GM23248 (cell line): ENCODE measurements at places on chromosomes 5 and 9.

DNA sequence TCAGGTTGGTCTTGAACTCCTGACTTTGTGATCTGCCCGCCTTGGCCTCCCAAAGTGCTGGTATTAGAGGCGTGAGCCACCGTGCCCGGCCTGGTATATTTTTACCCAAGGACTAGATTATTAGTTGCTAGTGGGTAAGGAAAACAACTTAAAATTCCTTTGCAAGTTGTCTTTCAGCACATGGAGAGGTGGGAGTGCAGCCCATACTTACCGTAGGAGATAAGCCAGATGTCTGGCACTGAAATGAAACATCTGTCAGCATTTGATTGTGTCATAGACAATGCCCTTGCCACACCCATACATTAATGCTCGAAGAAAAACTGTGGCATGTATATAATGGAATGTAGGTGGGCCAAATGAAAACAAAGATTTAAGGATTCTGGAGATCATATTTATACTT, 36.6 kb upstream of the ANKH start:
- peak; percentile 24 for DNase-seq

DNA sequence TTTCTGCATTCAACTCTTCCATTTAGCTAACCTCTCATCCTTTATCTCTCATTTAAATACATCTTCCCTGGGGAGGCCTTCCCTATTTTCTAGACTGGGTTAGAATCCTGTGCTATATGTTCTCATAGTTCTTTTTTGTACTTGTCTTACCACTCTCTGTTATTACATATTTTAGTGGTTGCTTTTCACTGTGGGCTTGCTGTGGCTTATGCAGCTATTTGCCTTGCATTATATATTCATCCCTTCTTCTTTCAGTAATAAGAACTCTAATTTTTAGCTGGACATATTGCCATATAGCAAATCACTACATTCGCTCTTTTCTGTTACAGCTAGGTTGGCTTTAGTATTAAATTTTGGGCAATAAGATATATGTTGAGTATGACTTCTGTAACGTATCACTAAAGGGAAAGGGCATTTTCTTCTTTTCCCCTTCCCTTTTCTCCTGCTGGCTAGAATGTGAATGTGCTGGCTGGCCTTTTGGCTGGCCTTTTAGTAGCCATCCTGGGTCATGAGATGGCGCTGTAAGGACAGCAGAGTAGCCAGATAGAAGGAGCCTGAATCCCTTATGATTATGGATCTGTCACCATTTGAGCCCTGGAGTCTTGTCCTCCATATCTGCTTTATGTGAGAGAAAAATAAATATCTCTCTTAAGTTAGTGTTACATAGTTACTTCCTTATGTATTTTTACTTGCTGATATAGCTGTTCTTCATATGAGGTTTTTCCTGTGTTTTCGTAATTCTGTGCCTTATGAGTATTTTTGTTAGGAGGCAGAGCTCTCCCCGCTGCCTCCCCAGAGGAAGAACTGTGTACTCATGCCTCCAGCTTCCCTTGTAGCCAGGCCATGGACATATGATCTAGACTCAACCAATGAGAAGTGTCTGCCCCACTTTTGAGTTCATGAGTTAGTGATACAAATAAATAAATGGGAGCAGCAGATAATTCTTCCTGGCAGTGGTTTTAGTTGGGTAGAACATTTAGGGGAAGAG, 65.8 kb downstream of the NDUFAF2 start:
- DNase-seq: peak; percentile 28

- no peak for DNase-seq
These were observed 14.4 kb upstream of the S1PR3 start for GRCh38 chr9:88976890-88977257.

DNA sequence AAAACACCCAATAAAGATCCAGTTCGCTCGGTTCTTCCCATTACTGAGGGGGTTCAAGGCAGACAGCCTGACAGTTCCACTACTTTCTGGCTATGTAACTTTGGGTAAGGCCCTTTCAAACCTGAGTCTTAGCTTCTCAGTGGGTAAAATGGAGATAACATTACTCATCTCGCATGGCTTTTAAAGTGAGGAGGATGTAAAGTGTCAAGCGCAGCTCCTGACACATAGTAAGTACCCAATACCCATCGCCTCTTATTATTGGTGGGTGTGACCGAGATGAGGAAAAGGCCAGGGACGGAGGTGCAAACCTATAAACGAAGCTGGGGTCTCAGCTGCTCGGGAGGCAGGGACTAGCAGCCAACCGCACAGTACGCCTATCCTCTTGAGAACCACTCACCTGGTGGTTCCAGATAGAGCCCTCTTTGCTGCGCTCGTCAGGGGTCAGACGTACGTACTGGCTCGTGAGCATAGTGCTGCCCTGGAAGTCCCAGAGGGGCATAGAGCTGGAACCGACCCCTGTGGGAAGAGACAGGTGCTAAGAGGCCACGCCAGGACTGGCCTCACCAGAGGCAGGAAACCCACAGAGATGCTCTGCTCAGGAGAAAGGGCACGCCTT, 584 bp downstream of the LMAN2 start:
- DNase-seq: peak; percentile 35

DNA sequence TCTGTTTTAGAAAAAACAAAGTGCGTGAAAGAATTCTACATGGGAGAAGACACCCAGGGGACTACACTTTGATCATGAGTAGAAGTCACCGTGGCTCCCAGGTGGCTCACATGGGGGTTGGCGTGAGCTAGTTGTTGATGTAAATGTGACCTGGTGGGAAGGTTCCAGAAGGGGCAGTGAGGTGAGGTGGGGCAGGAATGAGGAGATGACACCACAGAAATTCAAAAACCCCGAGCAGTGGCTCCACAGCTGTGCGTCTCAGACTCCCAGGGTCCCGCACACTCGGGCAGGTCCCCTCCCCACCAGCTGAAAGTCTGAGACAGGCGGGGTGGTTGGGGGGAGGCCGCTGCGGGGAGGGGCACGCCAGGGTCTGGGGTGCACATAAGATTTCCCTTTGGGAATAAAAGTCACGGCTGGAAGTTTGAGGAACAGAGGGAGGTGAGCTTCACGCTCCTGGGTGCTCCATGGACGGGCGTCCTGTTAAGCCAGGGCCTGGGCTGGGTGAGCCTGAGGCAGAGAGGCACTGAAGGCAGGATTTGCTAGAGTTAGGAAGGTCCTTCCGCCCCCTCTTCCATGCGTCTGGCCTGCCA, 29.9 kb downstream of the GLT6D1 start:
- no peak for DNase-seq

DNA sequence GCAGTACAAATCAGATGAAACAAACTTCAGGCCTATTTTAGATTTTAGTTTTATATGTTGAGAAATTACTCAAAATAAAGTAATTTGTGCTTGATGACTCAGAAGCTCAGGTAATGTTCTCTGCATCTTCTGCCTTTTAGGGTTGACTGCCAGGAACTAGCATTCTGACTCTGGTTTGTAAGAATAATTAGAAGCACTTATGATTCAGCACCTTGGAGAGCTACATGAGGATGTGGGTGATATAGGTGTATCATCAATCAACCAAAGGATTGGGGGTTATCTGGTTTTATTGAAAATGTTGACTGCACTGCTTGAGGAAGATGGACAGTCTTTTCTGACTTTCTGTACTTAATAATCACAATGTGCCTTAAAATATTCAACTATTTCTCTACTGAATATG, 118.7 kb upstream of the SGCD start:
- peak; percentile 36 for DNase-seq

DNA sequence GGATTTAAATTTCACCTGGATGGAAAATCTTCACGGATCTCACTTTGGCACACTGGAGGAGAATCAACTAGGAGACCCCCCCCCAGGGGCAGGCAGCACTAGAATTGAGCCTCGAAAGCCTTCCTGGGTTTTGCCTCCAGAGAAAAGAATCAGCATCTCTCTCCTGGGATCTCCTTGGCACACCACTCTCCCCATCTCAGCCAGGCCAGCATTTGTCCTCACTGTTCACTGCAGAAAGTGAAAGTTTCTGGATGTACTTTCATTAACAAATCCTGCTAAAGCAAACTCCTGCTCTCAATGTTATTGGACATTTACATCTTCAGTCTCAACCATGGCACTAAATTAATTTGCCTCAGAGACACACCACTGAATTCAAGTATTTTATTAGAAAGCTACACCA, 312.2 kb downstream of the SLIT3 start:
- no peak for DNase-seq

- DNase-seq: peak; percentile 41
These were observed 103.6 kb downstream of the C9orf152 start for GRCh38 chr9:110104261-110104809.

GRCh38 chr5:43309637-43310036, 3.6 kb downstream of the HMGCS1 start:
- no peak for DNase-seq

DNA sequence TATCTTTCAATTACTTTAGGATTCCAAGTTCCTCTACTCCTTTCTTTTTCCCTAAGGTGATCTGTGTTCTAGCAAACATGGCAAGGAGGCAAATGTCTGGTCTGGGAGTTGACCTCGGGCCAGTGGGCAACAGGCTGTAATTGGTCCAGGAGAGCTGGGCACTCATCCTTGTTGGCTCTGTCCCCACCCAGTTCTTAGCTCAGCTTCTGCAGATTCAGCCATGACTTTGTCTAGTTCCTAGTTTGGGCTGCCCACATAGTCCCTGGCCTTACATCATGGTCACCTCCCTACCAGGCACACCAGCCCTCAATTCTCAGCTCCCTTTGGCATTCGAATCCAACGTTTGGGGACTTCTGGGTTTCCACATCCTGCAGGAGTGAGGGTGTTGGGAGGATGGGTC, 92.1 kb upstream of the DAP start:
- no peak for DNase-seq

DNA sequence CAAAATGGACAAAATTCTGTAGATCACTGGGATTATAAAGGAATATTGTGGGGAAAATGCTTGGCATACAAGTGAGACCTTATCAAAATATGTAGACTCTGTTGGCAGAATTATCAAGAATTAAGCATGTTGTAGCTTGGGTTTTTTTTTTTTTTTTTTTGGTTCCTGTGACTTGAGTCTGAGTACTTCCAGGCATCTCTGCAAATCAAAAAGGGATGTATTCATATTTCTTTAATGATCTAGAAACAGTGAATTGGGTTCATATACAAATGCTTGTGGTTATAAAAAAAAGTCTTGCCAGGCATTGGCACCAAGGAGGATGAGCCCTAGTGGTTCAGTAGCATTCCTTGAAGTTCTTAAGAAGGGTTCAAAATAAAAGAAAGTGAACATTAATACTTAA, 292.2 kb downstream of the ARHGAP26 start:
- no peak for DNase-seq

DNA sequence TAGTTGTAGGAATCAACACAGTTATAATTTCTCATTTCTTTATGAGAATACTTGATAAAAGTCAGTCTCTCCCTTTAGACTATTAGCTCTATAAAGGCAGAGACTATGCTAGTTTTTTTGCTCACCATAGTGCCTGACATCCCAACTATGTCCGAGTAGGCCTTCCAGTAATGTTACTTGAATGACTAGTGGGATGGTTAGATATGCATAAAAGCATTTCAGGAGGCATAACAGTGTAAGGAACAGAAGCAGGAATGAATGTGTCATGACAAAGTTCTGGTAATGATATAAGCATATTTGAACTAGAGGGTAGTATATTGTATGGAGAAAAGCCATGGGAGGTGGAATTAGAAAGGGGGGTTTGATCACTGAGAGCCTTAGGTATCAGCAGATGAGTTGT, 77.4 kb upstream of the C5orf46 start:
- no peak for DNase-seq

DNA sequence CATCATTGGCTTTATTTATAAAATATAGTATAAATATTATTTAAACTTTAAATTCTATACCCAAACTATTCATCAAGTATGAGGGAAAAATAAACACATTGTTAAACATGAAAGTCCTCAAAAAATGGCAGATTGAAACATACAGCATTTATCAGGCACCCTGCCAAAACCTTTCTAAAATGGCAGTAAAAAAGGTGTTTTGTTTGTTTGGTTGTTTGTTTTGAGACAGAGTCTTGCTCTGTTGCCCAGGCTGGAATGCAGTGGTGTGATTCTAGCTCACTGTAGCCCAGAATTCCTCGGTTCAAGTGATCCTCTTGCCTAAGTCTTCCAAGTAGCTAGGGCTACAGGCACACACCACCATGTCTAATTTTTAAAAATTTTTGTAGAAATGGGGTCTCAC, 60.1 kb upstream of the ECM2 start:
- no peak for DNase-seq

DNA sequence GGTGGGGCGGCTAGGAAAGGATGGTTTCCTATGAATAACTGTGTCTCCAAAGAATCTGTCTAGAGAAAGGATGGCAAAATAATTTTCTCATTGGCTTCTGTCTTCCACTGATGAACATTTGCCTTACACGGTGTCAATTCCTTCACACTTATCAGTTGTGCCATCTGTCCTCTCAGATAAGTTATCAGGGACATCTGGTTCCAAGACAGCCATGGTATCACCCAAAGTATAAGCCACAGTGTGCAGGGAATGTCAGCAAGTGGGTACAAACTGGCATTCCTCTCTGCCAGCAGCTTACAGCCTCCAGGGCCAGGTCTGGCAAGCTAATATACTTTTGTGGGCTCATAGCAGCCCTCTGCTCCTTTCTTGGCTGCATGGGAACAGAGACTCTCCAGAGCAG, 1092.0 kb downstream of the EFNA5 start:
- no peak for DNase-seq

DNA sequence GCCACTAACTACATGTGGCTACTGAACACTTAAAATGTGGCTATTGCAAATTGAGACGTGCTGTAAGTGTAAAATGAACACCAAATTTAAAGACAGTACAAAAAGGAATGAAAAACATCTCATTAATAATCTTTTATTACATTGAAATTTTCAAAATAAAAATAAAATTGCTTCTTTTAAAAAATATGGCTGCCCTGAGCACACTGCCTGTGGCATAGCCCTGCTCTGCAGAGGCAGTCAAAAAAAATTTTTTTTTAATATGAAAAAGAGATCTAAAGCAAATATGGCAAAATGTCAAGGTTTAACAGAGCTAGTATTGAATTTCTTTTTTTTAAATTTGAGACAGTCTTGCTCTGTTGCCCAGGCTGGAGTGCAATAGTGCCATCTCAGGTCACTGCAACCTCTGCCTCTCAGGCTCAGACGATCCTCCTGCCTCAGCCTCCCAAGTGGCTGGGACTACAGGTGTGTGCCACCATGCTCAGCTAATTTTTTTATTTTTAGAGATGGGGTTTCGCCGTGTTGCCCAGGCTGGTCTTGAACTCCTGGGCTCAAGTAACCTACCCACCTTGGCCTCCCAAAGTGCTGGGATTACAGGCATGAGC, 25.6 kb downstream of the CARNMT1 start:
- no peak for DNase-seq

- DNase-seq: no peak
These were observed 681.9 kb upstream of the C9orf72 start for GRCh38 chr9:28255174-28255573.

- no peak for DNase-seq
These were observed 20.7 kb downstream of the CDC37L1 start for GRCh38 chr9:4700091-4700490.

DNA sequence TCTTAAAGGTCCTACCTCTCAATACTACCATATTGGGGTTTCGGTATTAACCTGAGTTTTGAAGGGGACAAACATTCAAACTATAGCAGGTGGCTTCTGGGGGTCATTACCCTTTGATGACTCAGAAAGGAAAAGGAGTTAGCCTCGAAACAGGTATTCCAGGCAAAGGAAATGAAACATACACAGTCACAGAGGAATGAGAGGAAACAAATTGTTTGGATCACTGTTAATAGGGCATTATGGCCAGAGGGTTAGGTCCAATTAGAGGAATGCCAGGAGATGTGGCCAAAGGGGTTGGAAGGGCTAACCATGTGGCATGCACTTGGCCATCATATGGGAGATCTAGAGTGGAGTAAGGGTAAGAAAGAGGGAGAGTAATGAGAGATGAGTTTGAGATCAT, 23.9 kb upstream of the NIM1K start:
- DNase-seq: no peak

- DNase-seq: peak; percentile 89
These were observed 344.1 kb downstream of the BNC2 start for GRCh38 chr9:16526380-16526779.
